HTR-8/SVneo (cell line): ENCODE measurements at places on chromosomes 6 and 20.

DNA sequence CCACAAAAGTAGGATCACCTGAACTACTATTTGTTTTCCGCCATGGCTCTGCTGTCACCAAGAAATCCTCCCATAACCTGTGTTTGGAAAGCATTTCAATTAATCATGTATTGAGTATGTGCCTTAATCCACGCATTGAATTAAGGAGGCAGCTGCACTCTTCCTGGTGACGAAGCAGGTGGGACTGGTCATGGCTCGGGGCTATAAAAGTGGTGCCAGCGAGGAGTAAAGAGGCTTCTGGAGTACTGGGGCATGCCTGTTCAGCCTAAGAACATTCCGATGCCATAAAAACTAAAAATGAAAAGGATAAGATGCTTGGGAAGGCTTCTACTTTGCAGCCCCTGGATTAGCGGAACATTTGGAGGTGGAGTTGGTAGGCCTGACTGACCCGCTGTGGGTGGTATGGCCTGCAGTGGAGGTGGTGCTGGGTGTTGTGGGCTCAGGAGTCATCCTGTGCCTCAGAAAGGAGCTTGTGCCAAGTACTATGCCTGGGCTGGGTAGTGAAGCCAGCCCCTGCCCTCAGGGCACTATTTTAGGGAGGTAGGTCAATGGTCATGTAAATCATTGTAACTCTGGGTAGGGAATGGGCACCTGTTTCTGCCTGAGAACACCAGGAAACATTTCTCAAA lies 110.5 kb downstream of the B3GAT2 start:
- DNase-seq, result no peak

- DNase-seq, result no peak
Measured at GRCh38 chr20:23497536-23497935, 6.6 kb downstream of the CST8 start.

GRCh38 chr6:89948876-89949275 lies 54.6 kb downstream of the GJA10 start:
- DNase-seq, result no peak

GRCh38 chr6:100336876-100337275 lies 127.8 kb downstream of the SIM1 start:
- no peak for DNase-seq

DNA sequence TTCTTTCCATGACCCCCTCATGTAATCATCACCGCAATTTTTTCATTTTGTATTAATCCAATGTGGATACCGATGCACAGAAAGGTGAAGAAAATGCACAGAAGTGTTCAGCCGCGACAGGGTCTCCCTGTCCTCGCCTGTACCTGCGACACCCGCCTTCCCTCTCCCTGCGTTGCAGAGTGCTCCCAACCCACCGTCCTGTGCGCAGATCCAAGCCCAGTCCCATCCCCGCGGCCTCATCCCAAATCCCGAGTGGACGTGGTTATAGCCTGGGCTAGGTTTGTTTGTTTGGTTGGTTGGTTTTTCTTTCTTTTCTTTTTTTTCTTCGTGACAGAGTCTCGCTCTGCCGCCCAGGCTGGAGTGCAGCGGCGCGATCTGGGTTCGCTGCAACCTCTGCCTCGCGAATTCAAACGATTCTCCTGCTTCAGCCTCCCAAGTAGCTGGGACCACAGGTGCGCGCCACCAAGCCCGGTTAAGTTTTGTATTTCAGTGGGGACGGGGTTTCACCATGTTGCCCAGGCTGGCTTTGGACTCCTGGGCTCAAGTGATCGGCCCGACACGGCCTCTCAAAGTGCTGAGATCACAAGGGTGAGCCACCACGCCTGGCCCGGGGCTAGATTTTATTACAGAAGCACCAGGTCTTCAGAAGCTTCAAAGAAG lies 536 bp upstream of the RAET1G start:
- no peak for DNase-seq
